ENCODE measurements at places on chromosomes 6 and 20.

- no peak for DNase-seq
These were observed 91.3 kb downstream of the RPP40 start for GRCh38 chr6:4912559-4912958.

DNA sequence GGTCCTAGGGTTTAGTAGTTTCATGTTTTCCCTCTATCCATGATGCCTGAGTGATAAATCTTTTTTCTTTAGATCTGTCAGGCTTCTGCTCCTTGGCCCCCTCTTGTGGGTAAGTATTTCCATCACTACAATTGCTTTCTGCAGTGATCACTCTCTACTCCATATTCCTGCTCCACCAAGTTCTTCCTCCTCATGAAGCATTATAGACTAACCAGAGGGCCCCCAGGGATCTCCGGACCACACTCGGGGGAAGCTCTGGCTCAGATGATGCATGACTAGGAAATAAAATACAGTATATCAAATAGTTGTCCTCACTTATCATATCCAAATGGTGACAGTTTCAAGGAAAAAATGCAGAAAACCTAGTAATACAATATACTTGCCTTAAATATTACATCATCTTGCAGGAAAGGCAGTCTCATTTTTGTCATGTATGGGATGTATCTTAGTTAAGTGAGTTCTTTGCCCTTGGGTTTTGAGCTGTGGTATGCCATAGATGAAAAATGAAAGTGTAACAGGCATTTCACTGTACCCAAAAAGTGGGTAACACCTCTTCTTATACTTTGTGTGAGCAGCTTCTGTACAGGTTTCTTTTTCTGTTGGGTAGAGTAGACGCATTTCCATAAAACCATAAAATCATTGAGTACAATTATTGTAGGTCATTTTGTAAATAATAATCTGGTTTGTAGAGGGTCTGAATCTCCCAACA lies 200.9 kb upstream of the EYA4 start:
- no peak for DNase-seq

DNA sequence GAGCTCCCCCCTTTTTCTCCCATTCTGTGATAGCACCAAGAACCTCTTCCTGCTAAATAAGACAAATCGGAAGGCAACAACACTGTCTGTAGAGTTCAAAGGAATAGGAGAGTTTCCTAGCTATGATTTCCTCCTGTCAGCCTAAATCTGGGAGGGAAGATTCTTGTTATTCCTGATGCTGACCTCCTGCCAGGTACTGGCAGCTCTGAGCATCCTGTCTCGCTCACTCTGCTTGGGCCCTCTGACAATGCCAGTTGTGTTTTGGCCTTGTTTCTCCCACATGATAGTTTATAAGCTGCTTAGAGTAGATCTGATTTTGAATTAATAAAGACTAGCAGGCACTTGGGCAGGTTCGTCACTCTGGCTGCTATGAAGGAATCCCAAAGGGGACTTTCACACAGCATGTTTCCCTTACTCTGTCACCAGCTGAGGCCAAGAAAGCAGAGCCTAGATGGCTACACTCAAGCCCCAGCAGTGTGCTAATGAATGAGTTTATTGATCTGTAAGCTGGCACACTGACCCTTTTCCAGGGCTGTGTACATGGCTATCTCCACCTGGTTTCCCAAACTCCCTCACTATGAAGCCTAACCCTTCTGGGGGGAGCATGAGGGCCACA lies 52.3 kb downstream of the UQCC1 start:
- DNase-seq = no peak

- DNase-seq = no peak
These were observed 137.6 kb upstream of the RIN2 start for GRCh38 chr20:19620446-19620845.

DNA sequence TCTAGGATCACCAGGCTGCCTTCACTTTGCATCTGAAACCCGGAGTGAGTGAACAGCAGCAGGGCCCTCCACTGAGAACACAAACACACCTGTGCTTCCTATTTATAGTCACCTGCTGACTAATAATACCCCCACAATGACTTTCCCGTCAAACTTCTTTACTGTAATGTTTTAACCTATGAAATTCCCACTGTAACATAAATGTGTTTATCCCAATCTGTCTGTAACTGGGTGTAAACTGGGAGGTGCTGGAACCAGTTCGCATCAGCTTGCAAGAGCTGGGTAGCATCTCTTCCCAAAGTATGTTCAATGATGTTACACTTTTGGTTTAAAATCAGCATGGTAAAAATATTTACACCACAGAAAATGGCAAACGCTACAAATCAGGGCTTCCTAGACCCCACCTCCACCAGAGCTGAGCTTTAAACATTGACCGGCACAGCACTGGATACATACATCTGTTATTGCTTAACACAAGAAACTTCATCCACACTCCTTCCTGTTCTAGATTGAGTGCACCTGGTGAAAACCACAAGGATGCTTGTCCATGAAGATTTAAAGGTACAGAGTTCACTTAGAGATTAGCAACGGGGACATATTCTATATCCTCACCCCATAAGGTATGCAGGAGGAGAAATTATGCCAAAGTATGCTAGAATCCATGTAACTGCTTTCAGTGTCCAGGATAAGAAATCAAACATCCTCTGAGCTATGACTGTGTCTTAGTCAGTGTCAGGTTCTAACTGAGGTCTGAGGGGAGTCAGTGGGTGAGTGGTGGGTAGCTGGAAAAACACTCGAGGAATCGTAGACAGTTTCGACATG lies 79.0 kb downstream of the ALDH8A1 start:
- DNase-seq = no peak

DNA sequence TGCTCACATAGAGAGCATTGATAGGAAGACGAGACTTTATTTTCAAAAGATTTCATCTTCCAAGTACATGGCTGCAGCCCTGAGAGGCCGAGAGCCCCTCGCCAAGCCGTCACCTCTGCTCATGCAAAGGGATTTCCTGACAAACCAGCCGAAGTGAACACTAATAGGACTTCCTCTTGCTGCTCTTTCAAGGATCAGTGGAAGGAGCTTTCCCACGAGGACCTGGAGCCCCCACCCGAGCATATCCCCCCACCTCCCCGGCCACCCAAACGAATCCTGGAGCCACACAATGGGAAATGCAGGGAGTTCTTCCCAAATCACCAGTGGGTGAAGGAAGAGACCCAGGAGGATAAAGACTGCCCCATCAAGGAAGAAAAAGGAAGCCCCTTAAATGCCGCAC lies 69.3 kb downstream of the PTPN1 start:
- no peak for DNase-seq

DNA sequence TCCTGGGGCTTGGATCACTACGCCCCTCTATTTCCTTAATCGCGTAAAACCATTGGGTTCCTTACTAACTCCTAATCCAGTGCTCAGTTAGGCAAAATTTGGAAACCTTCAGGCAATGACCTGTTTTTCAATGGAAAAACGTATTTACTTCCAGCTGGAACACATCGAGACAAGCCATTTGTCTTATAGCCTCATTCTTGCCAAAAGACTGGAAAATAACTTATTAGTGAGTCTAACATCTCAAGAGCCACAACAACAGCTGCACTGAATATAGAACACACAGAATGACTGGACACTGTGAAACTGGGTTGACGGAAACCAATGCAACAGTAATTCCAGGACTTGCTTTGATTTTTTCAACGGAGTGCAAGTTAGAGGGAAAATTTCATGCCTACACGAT lies 125.2 kb upstream of the MAP3K7 start:
- DNase-seq = no peak

- DNase-seq = no peak
These were observed 34.6 kb downstream of the STK35 start for GRCh38 chr20:2136275-2136674.

GRCh38 chr20:56391037-56391436 lies 978 bp downstream of the AURKA start:
- DNase-seq = no peak

DNA sequence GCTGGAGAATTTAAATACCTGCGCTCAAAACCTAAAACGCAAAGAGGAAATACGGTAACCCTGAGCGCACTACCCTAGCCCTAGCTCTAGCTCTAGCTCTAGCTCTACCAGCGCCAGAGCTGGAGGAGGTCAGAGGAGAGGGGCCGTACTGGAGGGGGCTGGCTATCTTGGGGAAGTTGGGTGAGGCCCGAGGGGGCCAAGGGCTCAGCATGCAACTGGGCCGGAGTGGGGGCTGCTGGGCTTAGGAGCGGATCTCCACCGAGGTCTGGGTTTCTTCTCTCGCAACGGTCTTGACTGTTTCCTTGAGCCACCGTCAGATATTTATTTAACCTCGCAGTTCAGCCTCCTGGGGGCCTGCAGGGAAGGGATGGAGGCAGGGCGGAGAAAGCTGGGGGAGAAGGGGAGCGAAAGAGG lies 91.0 kb downstream of the NCR2 start:
- no peak for DNase-seq

GRCh38 chr6:118377711-118378414 lies 170.2 kb upstream of the PLN start:
- no peak for DNase-seq

DNA sequence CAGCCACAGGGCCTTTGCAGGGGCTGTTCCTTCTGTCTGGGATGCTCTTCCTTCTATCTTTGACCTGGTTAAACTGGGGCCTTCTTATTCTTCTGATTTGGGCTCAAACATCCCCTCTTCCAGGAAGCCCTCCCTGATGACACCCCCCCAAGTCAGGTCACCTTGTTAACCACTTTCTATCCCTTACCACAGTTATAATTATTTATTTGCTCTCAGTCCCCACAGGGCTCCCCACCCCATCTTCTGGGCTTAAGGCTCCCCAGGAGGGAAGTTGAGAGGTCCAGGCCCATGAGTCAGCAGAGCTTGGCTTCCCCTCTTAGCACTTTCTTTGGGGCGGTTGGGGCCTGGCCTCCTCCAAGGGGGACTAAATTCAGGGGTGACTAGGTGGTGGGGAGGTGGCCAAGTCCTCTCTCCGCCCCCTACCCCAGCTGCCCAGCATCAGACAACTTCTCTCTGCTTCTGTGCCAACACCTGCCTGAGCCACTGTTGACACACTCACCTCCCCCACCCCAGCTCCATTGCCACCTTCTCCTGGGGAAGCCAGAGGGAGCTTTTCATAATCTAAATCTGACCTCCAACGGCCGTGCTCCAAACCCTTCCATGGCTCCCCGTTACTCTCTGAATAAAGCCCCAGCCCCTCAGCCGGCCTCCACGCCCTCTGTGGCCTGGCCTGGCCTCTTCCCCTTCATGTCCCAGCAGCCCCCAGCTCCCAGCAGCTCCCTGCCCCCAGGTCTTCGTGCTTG lies 70.0 kb downstream of the CEBPB start:
- no peak for DNase-seq

DNA sequence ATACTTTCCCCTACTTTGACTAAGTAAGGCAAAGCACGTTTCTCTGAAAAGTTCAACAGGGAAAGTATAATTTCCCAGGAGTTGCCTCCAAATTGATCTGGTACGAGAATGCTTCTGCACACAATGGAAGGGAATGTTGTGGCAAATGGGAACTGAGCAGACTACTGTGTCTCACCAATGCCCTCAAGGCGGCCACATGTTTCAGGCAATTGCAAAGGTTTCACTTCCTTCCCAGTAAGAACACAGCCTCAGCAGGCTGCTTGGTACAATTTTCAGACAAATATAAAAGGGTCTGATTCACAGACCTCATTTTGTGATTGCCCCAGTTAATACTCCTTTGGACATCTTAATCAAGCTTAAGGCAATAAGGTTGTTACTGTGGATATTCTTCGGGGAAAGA lies 71.2 kb downstream of the KIAA0319 start:
- no peak for DNase-seq

DNA sequence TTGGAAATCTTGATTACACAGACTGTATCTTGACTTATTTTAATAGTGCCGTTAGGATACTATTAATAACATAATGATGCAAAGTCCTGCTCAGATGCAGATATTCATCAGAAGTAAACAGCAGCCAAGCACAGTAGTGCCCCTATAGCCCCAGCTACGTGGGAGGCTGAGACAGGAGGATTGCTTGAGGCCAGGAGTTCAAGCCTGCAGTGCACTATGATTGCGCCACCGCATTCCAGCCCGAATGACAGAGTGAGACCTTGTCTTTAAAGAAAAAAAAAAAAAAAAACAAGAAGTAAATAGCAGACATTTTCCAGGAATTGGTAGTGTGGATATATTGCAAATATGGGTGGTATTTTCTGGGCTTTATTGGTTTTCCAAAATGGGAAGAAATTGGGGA lies 61.8 kb downstream of the TULP4 start:
- no peak for DNase-seq

DNA sequence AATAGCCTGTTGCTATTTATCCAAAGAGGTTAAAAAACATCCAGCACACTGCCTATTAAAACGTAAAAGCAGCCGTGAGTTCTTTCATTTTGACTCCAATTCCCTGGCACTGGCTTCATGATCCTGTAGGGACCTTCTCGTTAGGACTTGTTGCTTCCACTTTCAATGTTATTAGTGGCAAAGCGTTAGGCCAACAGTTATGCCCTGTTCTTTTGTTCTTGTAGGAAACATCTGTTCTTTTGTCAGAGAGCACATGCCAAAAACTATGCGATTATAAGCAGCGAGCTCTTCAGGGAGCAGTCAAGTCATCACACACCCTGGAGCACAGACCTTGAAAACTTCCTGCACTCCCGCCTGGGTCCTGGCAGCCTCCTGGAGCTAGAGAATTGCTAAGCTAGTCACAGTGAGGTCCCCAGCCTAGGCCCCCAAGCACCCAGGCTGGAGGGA lies 609.5 kb upstream of the ARID1B start:
- DNase-seq = no peak

DNA sequence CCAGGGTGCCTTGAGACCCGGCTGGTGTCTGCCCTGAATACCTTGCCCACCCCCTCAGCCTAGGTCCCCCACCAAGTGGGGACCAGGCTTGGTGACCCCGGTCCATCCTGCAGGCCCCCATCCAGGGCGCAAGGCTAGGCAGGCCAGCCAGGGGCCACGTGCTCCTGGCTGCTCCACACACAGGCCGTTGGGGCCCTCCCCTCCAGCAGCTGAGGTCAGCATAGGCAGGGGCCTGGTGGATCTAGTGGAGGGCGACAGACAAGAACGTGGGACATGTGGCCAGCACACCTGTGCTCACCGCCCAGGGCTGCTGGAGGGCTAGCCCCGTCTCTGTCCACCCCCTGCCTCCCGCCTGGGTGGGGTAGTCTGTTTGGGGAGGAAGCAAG lies 7.5 kb upstream of the HRH3 start:
- no peak for DNase-seq

DNA sequence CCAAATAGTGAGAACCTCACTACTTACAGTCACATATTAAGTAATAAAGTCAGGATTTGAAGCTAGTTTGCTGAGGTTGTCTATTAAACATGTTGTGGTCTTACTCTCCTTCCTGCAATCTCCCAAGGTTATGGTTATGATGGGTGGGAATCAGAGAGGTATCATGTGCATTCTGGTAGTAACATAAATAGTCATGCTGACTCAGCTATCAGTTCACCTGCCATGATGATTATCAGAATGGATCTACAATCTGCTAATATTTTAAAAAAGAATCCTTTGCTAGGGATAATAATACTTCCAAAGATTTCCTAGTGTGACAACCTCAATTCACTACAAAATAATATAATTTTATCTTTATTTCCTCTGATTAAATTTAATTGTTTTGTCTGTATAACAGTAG lies 671.9 kb downstream of the KHDRBS2 start:
- DNase-seq = no peak

- no peak for DNase-seq
These were observed 208.9 kb downstream of the KIF16B start for GRCh38 chr20:16364320-16364687.

- no peak for DNase-seq
These were observed 399.9 kb upstream of the MARCKS start for GRCh38 chr6:113457198-113457597.

- no peak for DNase-seq
These were observed 7.0 kb downstream of the PPIL1 start for GRCh38 chr6:36867471-36868224.

GRCh38 chr6:38603496-38603895 lies 36.2 kb downstream of the BTBD9 start:
- no peak for DNase-seq

GRCh38 chr6:6997263-6998193 lies 110.2 kb upstream of the RREB1 start:
- no peak for DNase-seq

Measured in stimulated activated CD4-positive, alpha-beta T cell treated with anti-CD3 and anti-CD28 coated beads, Interleukin-1b, Interleukin-23, amount 100 ng/mL, for 4 hours (primary cell).